Brain microvascular endothelial cell (primary cell): ENCODE measurements at places on chromosomes 1 and 21.
A peak's percentile ranks its signal among the peaks of the same experiment; 100 is the strongest.

DNA sequence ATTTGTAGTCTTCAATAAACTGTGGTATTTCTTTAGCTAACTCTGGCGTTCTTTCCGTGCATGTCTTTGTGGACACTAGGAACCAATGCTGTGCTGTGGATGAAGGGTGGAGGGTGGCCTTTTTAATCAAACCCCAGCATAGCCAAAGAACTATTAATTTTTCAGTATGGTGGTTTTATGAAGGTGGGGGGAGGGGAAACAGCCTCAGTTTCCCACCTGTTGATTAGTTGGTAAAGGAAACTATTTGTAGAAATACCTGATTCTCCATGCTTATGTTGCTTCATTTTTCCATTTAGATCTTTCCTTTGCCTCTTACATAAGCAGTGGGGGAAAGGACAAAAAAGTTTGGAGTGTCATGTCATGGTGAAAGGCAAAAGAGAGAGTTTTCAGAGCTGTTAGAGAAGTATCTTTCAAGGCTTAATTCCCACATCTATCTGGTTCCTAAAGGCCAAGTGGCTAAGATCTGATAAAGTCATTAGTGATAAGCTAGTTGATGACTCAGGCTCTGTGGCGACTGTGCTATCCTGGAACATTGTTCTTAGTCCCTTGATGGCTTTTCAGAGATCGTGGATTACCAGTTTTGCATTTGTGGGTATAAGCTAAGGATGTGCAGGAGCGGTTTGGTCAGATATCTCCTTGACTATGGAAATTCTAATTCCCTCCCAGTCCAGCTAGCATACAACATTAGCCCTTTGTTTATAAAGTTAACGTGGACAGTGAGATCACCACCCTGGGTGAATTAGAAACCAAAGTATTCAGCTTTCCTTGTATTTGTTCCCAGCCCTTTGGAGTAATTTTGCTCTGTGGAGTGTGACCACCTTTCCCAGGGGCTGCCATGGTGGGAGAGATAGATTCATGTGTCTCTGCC lies 8.7 kb upstream of the HAX1 start:
- peak; percentile 19 for DNase-seq

- no peak for DNase-seq
These were observed 8.1 kb downstream of the ADPRS start for GRCh38 chr1:36096500-36097432.

GRCh38 chr1:70324683-70325082 lies 29.8 kb downstream of the ANKRD13C start:
- no peak for DNase-seq

DNA sequence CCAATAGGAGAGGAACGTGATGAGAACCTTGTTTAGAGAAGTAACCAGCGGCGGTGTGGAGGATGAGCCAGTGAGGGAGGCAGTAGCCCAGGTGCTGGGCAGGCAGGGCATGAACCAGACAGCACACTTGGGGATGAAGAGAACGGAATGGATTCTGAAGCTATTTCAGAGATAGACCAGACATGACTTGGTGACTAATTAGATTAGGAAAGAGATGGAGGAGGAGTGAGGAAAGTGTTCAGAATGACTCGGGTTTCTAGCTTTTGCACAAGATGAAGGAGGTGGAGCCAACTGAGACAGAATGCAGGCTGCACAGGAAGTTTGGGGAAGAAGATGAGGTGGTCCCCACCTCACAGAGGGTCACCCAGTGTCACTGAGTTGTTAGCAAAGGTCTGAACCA lies 5.1 kb downstream of the PEF1 start:
- peak; percentile 47 for DNase-seq

DNA sequence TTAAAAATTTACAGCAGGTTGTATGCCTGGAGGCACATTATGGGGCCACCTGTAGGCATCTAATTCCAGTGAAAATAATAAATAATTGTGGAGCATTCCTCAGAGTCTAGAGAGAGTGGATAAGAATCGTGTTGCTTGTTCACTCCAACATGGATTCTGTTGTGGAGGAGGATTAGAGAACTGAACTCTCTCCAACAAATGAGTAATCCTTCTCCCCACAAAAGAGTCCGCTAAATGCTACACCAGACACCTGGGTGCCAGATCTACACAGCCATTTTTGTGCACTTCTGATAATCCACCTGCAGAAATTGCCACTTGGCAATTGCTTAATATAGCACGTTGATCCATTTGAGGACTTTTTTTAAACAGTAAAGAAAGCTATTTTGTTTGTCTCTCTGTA lies 113.7 kb upstream of the DPYD start:
- DNase-seq: no peak

DNA sequence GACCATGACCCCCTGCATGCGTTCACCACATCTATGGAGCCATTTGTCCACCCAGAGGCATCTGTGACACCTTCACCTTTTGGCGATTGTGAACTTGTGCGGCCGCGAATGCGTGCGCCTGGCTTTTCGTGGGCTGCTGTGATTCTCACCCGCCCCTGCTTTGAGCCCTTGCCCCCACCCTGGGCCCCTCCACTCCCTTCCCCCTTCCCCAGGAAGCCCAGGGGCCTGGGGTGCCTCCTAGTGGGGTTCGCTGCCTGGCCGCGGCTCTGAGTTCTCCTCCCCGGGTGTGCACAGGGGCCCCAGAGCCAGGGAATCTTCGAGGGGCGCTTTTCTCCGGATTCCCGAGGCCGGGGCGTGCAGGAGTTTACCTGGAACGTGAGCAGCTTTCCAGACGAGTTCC lies 97.9 kb upstream of the ACTRT2 start:
- no peak for DNase-seq

DNA sequence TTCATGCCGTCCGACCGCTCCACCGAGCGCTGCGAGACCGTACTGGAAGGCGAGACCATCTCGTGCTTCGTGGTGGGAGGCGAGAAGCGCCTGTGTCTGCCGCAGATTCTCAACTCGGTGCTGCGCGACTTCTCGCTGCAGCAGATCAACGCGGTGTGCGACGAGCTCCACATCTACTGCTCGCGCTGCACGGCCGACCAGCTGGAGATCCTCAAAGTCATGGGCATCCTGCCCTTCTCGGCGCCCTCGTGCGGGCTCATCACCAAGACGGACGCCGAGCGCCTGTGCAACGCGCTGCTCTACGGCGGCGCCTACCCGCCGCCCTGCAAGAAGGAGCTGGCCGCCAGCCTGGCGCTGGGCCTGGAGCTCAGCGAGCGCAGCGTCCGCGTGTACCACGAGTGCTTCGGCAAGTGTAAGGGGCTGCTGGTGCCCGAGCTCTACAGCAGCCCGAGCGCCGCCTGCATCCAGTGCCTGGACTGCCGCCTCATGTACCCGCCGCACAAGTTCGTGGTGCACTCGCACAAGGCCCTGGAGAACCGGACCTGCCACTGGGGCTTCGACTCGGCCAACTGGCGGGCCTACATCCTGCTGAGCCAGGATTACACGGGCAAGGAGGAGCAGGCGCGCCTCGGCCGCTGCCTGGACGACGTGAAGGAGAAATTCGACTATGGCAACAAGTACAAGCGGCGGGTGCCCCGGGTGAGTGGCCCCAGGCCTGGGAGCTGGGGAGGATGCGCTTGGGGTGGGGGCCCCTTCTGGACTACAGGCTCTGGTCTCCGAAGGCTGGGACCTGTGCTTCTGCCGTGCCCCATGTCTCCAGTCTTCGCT lies 1.1 kb downstream of the SKI start:
- no peak for DNase-seq

DNA sequence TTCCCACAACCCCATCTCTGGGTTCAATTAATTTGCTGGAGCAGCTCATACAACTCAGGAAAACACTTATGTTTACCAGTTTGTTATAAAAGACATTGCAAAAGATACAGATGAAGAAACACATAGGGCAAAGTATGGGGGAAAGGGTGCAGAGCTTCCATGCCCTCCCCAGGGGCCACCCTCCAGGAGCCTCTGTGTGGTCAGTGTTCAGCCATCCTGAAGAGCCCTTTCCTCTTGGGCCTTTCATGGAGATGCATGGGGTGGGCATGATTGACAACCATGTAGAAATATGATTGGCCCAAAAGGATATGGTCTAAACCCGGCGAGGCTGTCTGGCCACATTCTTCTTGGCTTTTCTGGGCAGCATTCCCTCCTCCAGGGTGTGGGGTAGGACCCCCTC lies 56.8 kb upstream of the PDE9A start:
- no peak for DNase-seq

GRCh38 chr1:7482772-7483495 lies 288.2 kb upstream of the VAMP3 start:
- no peak for DNase-seq

DNA sequence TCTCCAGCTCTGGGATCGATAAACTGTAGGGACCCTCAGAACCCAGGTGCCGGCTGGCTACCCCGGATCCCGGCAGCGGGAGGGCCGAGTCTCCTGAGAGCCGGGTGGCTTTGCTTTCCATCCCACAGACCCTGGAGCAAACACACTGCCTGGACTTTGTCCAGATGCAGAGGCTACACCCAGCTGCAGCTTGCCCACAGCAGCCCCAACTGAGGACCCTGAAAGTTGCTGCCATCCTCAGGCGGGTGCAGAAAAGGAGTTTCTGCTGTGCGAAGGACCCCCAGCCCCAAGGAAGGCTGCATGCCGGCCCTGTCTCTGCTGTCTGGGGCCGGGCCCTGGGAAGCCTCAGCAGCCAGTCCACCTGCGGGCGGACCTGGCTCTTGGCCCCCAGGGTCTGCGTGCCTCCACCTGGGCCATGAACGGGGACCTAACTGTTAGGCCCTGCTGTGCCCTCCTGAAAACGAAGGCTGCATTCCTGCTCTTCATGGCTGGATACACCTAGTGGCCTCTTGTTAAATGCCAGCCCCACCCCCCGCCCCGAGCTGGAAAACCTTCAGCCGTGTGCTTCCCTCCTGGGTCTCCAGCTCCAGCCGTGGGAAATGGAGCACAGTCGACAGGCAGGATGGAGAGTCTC lies 97.5 kb upstream of the ARHGEF16 start:
- no peak for DNase-seq

DNA sequence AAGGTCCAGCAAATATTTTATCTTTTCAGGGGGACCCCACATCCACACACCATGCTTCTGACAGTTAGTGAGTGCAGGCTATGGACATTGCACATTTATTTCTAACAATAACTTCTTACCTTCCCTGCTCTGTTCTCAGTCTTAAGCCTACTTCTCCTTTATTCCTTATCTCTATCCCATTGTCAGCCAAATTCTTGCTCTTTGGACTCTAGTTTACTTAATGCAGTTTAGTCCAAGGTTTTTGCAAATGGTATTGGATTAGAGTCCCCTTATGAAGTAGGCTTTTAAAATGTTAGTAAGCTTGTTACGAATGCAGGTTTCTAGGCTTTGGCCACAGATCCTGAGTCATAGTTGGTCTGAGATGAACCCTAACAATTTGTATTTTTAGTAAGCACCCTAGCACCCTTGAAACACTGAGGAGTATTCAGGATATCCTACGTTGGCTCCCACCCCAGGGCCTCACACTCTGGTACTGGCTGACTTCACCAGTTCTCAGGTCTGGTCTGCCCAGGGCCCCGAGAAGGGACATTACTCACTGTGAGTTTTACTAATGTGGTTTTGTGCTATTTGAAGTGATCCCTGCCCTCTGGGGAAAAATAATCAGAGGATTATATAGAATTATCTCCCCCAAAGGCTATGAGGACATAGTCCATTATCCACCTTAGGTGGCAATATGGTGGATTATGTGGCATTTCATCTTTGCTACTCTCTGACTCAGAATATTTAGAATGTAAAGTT lies 239.5 kb downstream of the TGFB2 start:
- DNase-seq: peak; percentile 78

GRCh38 chr1:78830321-78830720 lies 176.2 kb downstream of the ADGRL4 start:
- no peak for DNase-seq

DNA sequence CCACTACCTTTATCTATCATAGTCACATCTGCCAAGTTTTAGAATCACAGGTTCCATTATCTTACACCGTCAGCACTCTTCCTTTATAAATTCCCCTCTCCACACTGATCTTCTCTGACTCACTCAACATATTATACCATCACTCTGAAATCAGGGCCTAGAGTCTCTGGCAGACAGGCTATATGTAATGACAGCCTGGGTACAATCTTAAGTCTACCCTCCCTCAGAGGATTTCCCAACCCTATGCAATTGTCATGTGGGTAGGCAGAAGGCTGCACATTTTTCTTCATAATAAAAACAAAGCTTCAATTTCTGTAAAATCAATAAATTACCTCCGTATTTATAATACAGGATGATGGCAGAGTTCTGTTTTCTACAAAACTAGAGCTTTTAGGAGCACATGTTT lies 138.0 kb downstream of the RERE start:
- DNase-seq: peak; percentile 54

DNA sequence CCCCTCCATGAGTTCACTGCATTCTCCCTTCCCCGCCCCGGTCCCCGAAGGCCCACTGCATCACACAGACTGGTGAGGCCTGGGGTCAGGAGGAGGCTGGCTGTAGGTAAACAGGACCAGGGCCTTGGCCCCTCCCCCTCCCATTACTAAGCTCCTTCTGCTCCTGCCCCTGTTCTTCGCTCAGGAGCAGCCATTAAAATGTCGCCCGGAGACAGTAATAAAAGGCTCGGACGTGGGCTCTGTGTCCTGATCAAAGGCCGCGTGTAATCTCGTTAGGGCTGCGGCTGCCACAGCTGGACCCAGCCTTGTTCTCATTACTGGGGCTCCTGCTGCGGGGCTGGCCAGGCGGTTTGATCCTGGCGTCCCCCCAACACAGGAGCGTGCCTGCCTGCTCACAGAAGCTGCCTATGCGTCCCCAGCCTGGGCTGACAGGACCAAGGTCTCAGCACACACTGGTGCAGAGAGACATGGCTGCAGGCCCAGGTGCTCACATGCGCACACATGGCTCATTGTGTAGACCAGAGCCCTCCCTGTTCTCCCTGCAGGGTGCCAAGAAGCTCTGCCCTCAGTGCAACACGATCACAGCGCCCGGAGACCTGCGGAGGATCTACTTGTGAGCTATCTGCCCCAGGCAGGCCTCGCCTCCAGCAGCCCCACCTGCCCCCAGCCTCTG lies 24.0 kb downstream of the TMEM53 start:
- DNase-seq: no peak

DNA sequence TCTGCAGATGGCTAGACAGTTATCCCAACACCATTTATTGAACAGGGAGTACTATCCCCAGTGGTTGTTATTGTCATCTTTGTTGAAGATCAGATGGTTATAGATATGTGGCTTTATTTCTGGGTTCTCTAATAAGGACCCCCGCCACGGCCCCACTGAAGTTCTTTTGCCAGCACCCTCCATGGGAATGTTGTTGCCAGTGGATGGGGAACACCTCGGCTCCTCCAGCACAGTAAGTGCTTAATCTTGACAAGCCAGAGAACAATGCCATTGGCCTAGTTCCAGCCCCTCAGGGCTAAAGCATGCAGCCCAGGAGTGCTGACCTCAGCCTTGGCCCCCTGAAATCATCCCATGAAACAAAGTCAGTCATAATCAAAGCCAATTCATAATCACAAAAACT lies 337.6 kb downstream of the AGBL4 start:
- DNase-seq: no peak

GRCh38 chr1:230102046-230102445 lies 35.0 kb downstream of the GALNT2 start:
- no peak for DNase-seq

DNA sequence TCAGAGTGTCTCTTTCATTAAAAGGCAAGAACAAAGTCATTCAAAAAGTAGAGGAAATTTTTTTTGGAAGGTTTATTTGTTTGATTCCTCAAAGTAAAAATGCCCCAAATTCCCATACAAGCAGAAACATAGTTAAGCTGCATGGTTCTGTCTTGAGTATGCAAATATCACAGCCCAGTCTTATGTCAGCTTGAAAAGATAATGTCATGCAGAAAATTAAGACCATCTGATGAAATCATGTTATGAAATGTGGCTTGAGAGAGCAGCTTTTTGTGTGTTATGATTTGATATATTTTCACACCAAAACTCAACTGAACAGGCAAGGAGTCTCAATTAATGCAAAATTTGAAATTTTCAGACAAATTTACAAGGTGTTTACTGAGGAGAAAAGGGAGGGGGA lies 411.0 kb downstream of the LMO4 start:
- DNase-seq: no peak
